ENCODE measurements at places on chromosomes 16 and 17.

DNA sequence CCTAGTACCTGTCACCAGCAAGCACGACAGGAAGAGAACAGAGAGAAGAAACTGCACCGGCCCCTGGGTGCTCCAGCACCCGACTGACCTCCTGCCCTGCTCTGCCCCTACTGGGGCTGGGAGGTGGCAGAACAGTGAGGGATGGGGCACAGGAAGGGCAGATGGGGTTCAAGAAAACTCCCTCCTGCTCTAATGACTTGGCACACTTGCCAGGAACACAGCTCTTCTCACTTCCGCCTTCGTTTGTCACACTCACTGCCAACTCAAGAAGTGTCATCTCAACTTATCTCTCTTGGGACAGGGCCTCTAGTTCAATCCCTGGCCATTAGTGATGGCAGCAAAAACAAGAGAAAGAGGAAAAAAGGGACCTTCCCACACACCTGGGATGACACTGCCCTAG lies 42.7 kb upstream of the ICAM2 start:
- DNase-seq: no peak

DNA sequence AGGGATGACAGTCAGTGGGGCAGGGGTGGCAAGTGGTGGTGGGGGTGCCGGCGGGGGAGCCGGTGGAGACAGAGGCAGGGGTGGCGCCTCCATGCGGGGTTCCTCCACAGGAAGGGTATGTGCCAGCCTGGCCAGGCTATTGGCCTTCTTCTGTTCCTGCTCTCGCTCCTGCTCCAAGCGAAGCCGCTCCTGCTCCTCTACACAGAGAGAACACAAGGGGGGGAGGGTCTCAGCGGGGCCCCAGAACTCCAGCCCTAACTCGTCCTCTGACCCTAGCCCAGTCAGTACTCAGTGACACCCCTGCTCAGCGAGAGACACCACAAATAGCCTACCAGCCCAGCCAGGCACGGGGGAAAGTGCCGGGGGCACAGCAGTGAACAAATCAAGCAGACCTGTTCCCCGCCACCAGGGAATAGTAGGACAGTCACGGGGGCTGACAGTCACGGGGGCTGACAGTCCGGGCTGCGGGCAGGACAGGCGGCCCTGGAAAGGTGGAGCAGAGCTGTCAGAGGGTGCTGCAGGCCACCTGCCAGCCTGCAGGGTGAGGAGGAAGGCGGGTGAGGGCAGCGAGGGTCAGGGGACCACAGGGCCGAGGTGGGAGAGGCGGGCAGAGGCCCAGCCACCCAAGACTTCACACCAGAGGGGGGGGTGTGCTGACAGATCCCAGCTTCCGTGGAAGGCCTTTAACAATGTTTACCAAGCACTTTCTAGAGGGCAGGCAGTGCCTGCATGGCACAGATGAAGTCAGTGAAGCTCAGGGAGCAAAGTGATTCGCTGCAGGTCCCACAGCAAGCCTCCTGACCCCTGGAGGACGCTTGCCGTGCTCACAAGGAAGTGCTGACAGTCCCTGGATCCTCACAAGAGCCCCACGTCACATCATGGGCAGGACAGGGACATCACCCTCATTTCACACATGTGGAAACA lies 5.3 kb downstream of the MNT start:
- no peak for DNase-seq

DNA sequence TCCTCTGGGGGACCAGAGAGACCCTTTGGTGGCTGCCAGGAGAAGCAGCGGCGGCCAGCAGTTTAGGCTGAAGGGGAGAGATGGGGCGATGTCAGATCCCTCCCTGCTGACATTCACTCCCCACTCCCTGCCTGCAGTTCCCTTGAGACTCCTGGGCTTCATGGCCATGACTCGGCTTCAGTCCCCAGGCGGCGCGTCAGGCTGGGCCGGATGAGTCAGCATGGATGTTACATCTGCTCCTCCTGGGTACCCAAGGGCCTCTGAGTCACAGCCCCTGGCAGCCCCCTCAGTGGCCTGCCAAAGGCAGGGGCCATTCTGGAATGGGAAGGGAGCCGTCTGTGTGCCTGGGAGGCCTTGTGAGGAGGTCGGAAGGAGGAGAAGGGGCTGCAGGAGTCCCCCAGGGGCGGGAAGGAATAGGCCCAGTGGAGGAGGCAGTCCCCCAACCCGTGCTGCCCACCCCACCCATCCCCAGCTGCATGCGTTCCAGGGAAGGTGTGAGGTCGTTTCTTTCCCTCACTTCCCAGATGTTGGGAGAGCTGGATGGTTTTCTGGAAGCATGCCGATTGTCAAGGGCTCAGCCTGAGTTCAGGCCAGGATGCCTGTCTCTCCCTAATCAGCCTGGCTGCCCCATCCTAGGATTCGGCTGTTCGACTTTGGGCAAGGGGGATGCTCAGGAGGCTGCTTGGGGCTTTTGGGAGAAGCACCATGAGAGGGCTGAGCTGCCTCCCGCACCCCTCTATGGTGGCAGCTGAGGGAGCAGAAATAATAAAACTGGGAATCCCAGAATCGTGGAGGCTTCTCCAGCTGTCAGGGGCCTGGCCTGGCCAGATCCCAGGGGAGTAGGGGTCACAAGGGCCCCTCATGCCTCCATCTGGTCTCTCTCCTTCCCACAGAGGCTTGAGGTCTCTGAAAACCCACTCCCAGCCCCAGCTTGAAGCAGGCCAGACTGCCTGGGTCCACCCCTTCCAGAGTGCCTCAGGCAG lies 9.7 kb downstream of the RHBDL3 start:
- peak; percentile 67 for DNase-seq

GRCh38 chr16:21300309-21301167 lies 22.4 kb upstream of the CRYM start:
- DNase-seq: peak; percentile 94

- DNase-seq: no peak
These were observed 109.9 kb upstream of the CORO6 start for GRCh38 chr17:29732613-29733012.

DNA sequence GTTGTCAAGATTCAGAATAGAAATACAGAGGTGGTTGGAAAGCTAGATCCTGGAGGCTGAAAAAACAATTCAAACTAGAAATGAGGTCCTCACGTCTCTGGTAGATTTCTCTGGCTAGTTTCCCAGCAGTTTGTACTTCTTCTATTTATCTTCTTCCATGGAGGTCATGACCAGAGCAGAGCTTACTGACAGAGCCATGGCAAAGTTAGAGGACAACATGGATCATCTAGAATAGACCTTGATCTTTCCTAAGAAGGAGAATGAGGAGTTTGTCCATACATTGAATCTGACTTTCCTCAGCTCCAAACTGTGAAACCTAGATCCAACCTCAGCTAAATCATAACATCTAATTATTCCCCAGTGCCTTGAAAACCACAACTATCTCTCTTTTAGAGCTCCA lies 900.8 kb upstream of the GOT2 start:
- no peak for DNase-seq

DNA sequence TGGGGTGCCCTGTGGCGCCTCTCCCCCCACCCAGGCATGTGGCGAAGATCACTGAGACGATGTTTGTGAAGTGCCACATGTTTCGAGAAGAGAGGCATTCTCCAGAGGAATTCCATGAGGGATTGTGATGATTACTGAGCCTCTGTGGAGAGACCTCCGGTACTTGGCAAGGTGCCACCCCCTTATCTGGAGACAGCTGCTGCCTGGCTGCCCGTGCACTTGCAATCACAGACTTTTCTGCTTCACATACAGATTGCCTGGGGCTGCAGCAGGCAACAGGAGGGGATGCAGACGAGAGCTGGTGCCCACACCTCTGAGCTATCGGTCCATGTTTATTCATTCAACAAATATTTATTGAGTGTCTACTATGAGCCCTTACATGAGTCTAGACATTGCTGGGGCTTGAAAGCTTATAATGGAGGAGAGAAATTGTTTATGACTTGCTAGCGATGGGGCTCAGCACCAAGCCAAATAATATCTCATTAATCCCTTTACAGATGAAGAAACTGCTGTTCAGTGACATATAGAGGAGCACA lies 317.2 kb upstream of the ZFHX3 start:
- DNase-seq: peak; percentile 96

- no peak for DNase-seq
These were observed 6.2 kb upstream of the SPATA2L start for GRCh38 chr16:89707695-89708094.

DNA sequence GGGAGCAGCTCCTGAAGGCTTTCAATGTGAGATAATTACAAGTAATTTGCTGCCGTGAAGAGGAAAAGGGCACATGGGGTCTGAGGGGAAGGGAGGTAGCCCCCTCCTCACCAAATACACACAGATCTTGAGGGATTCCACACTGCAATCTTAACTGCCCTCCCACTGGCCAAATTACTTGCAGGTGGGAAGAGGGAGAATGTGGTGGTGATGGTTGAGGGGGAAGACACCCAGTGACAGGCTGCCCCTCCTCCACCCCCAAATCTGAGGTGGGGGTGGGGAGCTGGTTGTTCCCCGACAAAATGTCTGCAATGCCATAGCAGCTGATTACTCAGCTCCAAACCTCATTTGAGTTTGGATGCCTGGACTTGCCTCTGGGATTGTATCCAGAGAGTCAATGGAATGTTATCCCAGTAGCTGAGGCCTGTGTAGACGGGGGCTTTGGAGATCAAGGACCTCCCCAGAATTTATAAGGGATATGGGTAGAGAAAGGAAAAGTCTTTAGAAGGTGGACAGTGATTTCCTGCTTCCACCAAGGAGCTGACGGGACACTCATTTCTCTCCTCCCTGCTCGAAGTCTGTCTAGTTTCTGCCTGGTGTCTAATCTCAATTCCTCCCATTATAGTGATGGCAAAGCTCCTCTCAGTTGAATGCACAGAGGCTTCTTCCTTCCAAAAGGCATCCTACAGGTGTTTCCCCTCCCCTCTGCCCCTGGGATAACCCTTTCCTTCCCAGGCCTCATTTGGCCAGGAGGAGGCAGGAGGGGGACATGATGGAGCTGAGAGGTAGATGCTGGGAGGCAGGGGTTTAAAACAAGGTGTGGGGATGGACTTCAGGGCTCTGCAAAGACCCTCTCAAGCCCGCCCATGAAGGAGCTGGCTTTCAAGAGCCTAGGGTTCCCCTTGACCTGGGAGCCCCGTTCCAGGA lies 8.7 kb downstream of the DLX4 start:
- no peak for DNase-seq

DNA sequence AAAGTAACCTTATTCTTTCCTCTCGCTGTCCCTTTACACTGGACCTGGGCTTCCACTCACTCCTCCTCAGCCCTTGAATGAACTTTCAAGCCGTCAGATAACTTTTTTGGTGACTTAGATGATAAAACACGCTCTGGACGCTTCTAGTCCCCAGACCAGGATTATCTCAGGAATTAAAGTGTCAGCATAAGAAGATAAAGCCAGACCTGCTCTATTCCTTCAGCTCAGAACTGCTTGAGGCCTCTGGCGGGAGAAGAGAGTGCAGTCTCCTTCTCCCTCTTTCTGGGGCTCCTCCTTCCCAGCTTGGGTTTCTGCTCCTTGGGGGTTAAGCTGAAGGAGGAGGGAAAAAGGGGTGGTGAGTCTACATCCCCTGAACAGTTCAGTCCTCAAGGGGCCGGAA lies 6.6 kb downstream of the LPO start:
- DNase-seq: no peak

DNA sequence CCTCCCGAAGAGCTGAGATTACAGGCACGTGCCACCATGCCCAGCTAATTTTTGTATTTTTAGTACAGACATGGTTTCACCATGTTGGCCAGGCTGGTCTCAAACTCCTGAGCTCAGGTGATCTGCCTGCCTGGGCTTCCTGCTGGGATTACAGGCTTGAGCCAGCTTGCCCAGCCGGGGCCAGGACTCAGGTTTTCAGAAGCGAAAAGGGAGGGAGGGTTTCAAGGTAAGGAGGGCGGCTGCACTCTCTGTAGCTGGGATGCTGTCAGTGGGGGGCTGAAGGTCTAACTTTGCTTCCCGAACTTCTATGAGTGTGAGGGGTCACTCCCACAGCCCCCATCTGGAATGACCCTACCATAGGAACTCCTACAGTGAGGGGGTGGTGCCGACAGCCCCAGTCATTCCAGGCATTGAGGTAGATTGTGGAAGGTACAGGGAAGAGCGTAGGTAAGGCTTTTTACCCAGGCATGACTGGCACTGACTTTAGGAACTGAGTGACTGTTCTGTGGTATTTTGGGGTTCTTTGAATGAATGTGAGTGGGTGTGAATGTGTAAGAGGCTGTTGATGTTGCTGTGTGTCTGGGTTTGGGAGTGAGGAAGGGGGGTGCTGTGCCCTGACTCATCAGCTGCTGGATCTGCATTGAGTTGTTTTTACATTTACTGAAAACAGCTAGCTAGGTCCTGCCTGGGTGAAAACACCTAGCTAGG lies 3.8 kb upstream of the C1QL1 start:
- no peak for DNase-seq

- no peak for DNase-seq
These were observed 549.5 kb upstream of the EEF2KMT start for GRCh38 chr16:5647051-5647450.

DNA sequence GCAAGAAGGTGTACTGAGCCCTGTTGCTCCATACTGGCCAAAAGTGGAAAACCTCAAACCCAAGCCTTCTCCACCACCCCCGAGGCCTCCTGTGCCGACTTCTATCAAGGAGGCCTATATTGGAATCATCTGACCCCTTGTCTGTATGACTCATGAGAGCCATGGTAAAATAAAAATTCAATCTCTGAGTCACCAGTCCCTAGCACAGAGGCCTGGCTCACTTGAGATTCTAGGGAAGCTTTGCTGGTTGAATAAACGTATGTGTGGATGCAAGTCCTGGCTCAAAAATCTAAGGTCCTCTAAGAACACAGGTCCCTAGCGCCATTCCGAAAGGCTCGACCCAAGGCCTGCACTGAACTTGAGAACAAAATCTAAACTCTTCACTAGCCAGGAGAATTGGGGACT lies 15.0 kb downstream of the NSMCE1 start:
- DNase-seq: no peak

DNA sequence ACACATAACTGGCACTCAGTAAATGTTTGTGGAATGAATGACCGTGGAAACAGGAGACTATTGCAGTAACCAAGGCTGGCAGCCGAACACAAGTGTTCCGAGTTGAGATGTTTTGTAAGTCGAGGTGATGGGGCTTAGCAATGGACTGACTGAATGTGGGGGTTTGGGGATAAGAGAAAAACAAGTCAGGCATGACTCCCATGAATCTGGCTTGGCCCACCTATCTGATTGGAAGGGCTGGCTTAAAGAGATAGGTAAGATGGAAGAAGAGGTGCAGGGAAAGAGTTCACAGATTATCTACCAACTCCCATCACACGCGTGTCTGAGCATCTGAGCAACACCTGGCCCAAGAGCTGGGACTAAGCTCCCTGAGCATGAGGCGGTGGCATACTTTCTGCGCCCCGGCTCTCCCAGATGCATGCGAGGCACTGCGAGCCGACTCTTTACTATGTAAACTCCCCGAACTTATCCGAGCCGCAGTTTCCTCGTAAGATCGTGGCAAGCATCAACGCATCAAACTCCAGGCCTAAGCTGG lies 539 bp downstream of the IFT20 start:
- DNase-seq: no peak

- DNase-seq: no peak
These were observed 541 bp downstream of the GPT2 start for GRCh38 chr16:46884513-46885293.

GRCh38 chr16:70163596-70163995 lies 10.0 kb upstream of the CLEC18C start:
- DNase-seq: no peak
